ENCODE measurements at places on chromosomes 2 and 18.
A peak's percentile ranks its signal among the peaks of the same experiment; 100 is the strongest.

GRCh38 chr18:72460210-72460680, 83.9 kb downstream of the CBLN2 start:
- H3K27me3 ChIP-seq = no peaks in the 10 kb centered on the region
- H3K27ac ChIP-seq = no peak overlapping the region
- no peaks in the 10 kb centered on the region for H3K4me1 ChIP-seq
- DNase-seq = no peak
- no peaks in the 10 kb centered on the region for H3K36me3 ChIP-seq
- H3K4me3 ChIP-seq = no peak overlapping the region

GRCh38 chr2:65582364-65582763, 150.0 kb upstream of the SPRED2 start:
- no peak overlapping the region for H3K4me3 ChIP-seq
- no peak for DNase-seq
- H3K27ac ChIP-seq = no peak overlapping the region
- no peaks in the 10 kb centered on the region for H3K27me3 ChIP-seq
- no peaks in the 10 kb centered on the region for H3K36me3 ChIP-seq

- H3K36me3 ChIP-seq = no peaks in the 10 kb centered on the region
- no peaks in the 10 kb centered on the region for H3K27me3 ChIP-seq
- no peak overlapping the region for H3K27ac ChIP-seq
- H3K4me1 ChIP-seq = no peaks in the 10 kb centered on the region
- no peak overlapping the region for H3K4me3 ChIP-seq
- no peak for DNase-seq
Observed at GRCh38 chr18:55778788-55779690, 191.0 kb upstream of the TCF4 start.

DNA sequence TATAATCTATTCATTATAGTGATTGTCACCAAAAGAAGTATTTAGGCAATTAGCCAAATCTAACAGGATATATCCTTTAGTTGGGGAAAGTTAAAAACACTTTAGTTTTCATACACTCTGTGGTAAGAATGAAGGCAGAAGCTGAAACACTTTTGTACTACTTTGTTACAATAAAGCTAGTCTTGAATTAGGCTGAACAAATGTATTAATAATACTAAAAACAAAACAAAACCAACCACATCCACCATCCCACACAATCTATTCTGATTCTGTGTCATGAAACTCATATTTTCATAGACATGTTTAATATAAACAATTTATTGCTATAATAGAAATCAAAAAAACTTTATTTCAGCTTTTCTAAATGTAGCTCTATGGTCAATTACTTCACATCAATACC, 508.8 kb downstream of the ZEB2 start:
- H3K27me3 ChIP-seq = no peaks in the 10 kb centered on the region
- H3K4me3 ChIP-seq = no peak overlapping the region
- H3K36me3 ChIP-seq = no peaks in the 10 kb centered on the region
- no peaks in the 10 kb centered on the region for H3K4me1 ChIP-seq
- no peak overlapping the region for H3K27ac ChIP-seq

- no peak for DNase-seq
- no peaks in the 10 kb centered on the region for H3K36me3 ChIP-seq
- no peaks in the 10 kb centered on the region for H3K27me3 ChIP-seq
Observed at GRCh38 chr2:11949732-11950523, 203.5 kb downstream of the LPIN1 start.

DNA sequence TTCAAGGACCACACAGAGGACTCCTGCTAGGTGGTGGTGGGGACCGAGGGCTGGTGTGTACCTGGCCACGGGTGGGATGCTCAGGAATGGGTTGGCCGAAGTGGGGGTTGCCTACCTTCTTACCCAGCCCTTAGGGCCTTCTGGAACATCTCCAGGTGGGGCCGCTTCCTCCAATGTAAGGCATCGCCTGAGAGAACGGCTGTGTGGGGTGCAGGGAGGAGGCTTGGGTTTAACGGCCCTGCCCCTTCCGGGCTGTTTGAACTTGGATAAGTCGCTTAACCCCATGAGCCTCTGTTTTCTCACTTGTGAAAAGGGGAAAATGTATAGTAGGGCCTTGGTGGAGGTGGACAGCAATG, 35.0 kb downstream of the EMILIN2 start:
- H3K4me1 ChIP-seq = no peaks in the 10 kb centered on the region
- no peaks in the 10 kb centered on the region for H3K36me3 ChIP-seq
- no peak overlapping the region for H3K4me3 ChIP-seq
- H3K27ac ChIP-seq = no peak overlapping the region

DNA sequence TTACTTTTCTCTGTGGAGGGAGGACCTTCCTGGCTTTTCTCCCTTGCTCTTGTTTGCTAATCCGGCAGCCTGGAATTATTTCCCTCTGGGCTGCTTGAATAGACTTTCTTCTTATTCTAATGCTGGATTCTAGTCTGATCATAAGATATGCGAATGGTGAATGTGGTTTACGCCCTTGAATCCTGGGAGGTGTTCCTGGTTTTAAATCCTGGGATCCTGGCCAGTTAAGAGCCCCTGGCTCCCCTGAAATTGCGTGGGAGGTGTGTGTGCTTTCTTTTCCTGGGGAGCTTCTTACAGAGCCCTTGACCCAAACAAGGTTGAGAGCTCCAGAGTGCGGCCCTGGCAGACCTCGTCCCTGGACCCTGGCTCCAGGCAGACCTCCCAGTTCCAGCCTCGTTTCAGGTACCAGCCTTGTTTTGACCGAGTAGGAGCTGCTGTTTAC, 2.8 kb downstream of the SH3BP4 start:
- no peaks in the 10 kb centered on the region for H3K27me3 ChIP-seq
- H3K4me3 ChIP-seq = peak overlapping the region; percentile 81
- peaks cover 11% of the 10 kb centered on the region for H3K36me3 ChIP-seq
- DNase-seq = no peak

DNA sequence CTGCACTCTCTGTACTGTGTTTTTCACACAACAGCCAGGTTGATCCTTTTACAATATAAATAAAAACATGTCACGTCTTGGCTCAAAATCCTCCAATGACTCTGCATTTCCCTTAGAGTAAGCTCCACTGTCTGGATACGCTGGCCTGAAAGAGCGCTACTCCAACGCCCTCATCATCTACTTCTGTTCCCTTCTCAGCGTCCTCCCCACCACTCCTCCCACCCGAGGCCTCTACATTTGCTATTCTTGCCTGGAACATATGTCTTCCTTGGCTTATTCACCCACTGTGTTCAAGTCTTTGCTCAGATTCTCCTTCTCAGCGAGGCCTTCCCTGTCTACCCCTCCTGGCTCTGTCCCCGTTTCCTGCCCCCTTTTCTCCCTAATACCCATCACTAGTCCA, 37.6 kb downstream of the EPB41L3 start:
- DNase-seq = no peak
- no peak overlapping the region for H3K27ac ChIP-seq
- H3K27me3 ChIP-seq = peaks cover 8% of the 10 kb centered on the region
- no peaks in the 10 kb centered on the region for H3K36me3 ChIP-seq
- H3K4me3 ChIP-seq = no peak overlapping the region
- H3K4me1 ChIP-seq = no peaks in the 10 kb centered on the region

GRCh38 chr18:62386601-62387000, 61.5 kb downstream of the TNFRSF11A start:
- H3K4me1 ChIP-seq = peaks cover 29% of the 10 kb centered on the region
- H3K36me3 ChIP-seq = no peaks in the 10 kb centered on the region
- H3K27me3 ChIP-seq = no peaks in the 10 kb centered on the region
- no peak for DNase-seq
- H3K4me3 ChIP-seq = no peak overlapping the region

- H3K27ac ChIP-seq = peak overlapping the region; percentile 2
- H3K36me3 ChIP-seq = no peaks in the 10 kb centered on the region
- no peak for DNase-seq
- H3K27me3 ChIP-seq = no peaks in the 10 kb centered on the region
- peaks cover 10% of the 10 kb centered on the region for H3K4me1 ChIP-seq
Observed at GRCh38 chr2:6224267-6224666, 532.1 kb downstream of the SOX11 start.

GRCh38 chr2:179675435-179675834, 186.0 kb downstream of the ZNF385B start:
- H3K36me3 ChIP-seq = no peaks in the 10 kb centered on the region
- no peak overlapping the region for H3K4me3 ChIP-seq
- DNase-seq = no peak
- H3K27ac ChIP-seq = no peak overlapping the region
- H3K27me3 ChIP-seq = no peaks in the 10 kb centered on the region

DNA sequence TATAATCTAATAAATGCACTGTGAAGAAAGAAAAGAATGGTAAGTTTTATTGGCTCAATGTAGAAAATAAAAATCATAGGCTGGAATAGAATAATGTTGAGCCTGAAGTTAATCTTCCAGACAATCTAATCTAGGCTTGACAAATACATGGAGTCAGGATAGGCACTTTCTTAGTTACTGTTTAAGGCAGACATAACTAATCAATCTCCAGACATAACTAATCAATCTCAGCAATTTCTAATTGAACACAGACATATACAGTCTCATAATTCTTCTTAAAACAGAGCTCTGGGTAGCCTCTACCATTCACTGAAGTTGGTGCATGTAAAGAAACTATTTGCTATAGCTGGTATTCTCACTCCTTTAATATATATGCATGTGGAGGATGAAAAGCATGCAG, 150.1 kb upstream of the CTAGE1 start:
- no peak overlapping the region for H3K27ac ChIP-seq
- no peaks in the 10 kb centered on the region for H3K36me3 ChIP-seq
- H3K4me3 ChIP-seq = no peak overlapping the region
- no peak for DNase-seq

GRCh38 chr2:6312367-6312766, 553.3 kb downstream of the CMPK2 start:
- H3K36me3 ChIP-seq = no peaks in the 10 kb centered on the region
- H3K4me1 ChIP-seq = no peaks in the 10 kb centered on the region
- no peak for DNase-seq

DNA sequence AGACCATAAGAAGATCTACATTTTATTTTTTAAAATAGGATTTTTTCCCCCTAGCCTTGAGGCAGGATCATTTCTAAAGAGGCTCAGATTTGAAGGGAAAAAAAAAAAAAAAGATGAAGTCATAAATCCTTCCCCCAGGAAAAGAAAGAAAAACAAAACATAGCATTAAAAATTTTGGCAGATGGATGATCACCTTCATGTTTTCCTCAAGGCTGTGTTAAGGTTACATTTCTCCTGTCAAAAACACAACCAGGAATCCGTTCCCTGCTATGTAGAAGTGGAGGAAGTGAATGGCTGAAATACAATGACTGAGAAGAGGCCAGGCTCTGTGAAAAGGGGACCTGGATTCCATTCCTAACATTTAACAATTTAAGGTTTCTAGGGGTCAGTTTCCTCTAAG, 56.2 kb downstream of the EPHA4 start:
- H3K27ac ChIP-seq = no peak overlapping the region
- H3K4me1 ChIP-seq = peaks cover 51% of the 10 kb centered on the region
- no peak for DNase-seq
- no peak overlapping the region for H3K4me3 ChIP-seq

DNA sequence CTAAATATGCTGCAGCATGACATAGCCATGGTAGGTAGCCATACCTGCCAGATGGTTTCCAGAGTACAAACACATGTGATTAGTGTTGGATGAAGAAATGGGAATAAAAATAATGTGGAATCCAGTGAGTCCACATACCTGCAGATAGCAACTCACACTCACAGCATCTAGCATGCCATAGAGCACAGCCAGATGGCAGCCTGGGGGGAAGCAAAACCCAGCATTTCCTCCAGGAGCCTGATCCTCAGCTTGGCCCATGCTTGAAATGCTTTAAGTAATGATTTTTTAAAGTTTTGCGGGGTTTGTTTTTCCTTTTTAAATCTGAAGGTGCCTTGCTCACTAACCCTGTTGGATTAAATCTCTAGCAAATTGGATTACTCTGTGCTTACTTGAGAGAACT, 535.1 kb downstream of the STK39 start:
- H3K27ac ChIP-seq = no peak overlapping the region
- no peak for DNase-seq
- no peaks in the 10 kb centered on the region for H3K4me1 ChIP-seq
- no peaks in the 10 kb centered on the region for H3K27me3 ChIP-seq
- H3K36me3 ChIP-seq = no peaks in the 10 kb centered on the region
- no peak overlapping the region for H3K4me3 ChIP-seq

GRCh38 chr2:150856596-150857281, 369.3 kb upstream of the RND3 start:
- H3K36me3 ChIP-seq = no peaks in the 10 kb centered on the region
- H3K4me3 ChIP-seq = 0 out of 2 replicates have a peak overlapping the region, but pooled peaks have one; percentile 2
- peak; percentile 67 for DNase-seq
- peak overlapping the region; percentile 69 for H3K27ac ChIP-seq
- no peaks in the 10 kb centered on the region for H3K27me3 ChIP-seq

GRCh38 chr2:4416431-4416830, 713.1 kb downstream of the DCDC2C start:
- H3K4me3 ChIP-seq = no peak overlapping the region
- no peaks in the 10 kb centered on the region for H3K36me3 ChIP-seq
- no peak for DNase-seq
- H3K27ac ChIP-seq = no peak overlapping the region
- no peaks in the 10 kb centered on the region for H3K27me3 ChIP-seq

- no peaks in the 10 kb centered on the region for H3K36me3 ChIP-seq
- no peaks in the 10 kb centered on the region for H3K27me3 ChIP-seq
- H3K27ac ChIP-seq = no peak overlapping the region
- H3K4me1 ChIP-seq = peaks cover 13% of the 10 kb centered on the region
- no peak for DNase-seq
Observed at GRCh38 chr2:71736986-71737385, 283.6 kb downstream of the DYSF start.

GRCh38 chr2:240217431-240218301, 77.2 kb upstream of the OTOS start:
- peaks cover 7% of the 10 kb centered on the region for H3K4me1 ChIP-seq
- peaks cover 7% of the 10 kb centered on the region for H3K27me3 ChIP-seq
- no peak overlapping the region for H3K27ac ChIP-seq
- no peak for DNase-seq
- H3K4me3 ChIP-seq = no peak overlapping the region
- H3K36me3 ChIP-seq = no peaks in the 10 kb centered on the region

GRCh38 chr18:9707381-9708056, 582 bp upstream of the RAB31 start:
- peak overlapping the region; percentile 49 for H3K4me3 ChIP-seq
- 0 out of 2 replicates have a peak, but pooled peaks cover 1% of the 10 kb centered on the region for H3K36me3 ChIP-seq
- H3K27me3 ChIP-seq = no peaks in the 10 kb centered on the region
- no peak for DNase-seq

- no peak overlapping the region for H3K27ac ChIP-seq
- no peak for DNase-seq
- H3K36me3 ChIP-seq = peaks cover 38% of the 10 kb centered on the region
- no peak overlapping the region for H3K4me3 ChIP-seq
Observed at GRCh38 chr18:12345491-12346239, 31.4 kb downstream of the AFG3L2 start.

DNA sequence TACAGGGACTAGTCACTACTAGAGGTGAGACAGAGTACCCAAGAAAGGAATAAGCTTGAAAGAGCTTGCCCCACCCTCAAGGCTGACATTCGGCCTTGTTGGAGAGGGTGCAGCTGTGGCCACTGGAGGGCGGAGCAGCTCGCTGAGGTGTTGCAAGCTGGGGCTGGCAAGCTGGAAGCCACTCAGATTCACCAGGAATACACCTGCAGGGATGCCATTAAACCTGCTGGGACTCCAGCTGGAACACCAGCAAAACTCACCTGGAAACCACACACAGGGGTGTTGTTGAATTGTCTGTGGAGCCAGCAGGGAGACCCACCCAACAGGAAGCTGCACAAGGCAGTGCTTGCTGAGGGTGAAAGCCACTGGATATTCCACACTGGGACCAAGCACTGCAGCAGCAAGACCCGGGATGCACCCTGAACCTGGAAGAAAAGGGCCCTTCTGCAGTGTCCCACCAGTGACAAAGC, 26.1 kb downstream of the KCTD18 start:
- H3K27me3 ChIP-seq = no peaks in the 10 kb centered on the region
- H3K4me3 ChIP-seq = no peak overlapping the region
- no peak overlapping the region for H3K27ac ChIP-seq
- H3K36me3 ChIP-seq = peaks cover 5% of the 10 kb centered on the region
- peaks cover 43% of the 10 kb centered on the region for H3K4me1 ChIP-seq

Data from PC-9 (cell line).